ENCODE measurements at places on chromosomes 7 and 10. TPM values are rescaled to one million over a fixed set of nuclear protein-coding genes. Genes with fewer than 3 reads are reported as not detected.

DNA sequence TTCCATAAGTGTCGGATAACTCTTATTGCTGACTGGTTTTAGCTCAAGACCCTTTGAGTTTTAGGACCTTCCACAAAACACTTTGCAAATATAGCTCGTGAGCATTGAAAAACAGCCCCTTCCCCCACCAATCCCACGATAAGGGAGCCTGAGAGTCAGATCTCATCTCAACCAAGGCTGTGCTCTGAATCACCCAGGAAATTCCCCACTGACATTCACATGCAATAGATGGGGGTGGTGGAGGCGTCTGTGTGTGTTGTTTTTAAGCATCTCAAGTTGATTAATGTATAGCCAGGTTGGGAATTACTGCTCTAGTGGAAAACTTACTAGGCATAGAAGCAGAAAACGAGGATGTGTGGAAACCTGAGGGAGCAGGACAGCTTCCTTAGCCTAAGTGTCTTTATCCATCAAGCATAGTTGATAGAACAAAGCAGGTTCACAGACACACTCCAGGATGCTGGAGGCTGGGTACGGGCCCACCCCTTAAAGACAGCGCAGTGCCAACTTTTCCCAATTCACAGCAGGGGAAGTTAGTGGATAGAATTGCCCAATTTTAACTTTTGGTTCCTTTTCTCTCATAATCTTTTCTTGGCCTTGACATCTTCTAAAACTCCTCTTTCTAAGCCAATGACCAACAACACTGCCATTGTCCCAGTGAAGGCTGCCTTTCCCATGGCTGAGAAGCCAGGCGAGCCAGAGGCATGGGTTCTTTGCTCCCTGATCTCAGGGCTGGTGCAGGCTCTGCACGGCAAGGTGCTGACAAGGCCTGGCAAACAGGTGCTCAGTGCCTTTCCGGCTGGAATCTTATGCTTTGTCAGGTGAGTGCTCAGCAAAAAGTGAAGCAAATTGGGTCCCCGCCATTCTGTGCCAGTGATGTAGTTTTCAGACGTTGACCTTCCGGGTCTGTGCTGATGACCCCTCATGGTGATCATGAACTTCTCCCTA is 98.5 kb upstream of the INSIG1 start:
- ATAC-seq: no peak

GRCh38 chr10:32205670-32206069 is 141.3 kb downstream of the EPC1 start:
- ATAC-seq: no peak

GRCh38 chr7:110442381-110442837 is 648.5 kb upstream of the LRRN3 start:
- no peak for ATAC-seq

DNA sequence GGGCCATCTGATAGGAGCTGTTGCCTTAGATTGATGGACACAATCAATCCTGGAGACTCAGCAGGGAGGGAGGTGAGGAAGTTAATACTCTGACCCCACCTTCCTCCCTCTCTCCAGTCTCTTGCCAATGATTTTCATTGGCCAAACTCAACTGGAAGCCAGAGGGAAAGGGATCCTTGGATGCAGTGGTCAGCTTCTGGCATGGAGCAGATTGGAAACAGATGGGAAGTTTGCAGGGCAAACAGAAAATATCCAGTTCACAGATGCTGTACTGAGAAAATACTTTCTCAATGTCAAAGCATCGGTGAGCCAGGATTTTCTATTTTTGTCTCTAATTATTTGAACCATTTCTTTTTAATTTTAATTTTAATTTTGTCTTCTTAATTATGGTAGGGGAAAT is 170.8 kb downstream of the BBS9 start:
- ATAC-seq: no peak

PGAM2 gene
- total RNA-seq: not detected

DNA sequence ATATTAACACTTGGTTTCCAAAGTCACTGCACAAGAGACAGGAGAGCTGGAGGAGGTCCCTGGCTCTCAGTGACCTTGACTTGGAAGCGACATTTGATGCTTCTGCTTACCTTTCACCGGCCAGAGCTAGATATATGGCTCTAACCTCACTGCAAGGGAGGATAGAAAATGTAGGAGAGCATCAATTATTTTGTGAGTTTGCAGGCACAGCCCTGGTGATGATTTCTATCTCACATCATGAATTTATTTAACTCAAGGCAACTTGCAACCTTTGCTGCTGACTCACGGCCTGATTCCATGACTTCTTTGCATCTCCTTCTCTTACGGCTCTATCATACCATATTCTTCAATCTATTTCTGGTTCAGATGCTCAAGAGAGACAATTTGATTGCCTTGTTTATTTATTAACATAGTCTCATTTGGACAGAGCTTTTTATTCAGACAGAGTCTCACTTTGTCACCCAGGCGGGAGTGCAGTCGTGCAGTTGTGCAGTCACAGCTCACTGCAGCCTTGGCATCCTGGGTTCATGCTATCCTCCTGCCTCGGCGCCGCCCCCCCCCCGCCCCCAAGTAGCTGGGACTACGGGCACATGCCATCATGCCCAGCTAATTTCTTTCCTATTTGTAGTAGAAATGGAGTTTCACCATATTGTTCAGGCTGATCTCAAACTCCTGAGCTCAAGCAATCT is 196.0 kb downstream of the REEP3 start:
- no peak for ATAC-seq

PKD1L1 gene
- 1.3 TPM for total RNA-seq

DNA sequence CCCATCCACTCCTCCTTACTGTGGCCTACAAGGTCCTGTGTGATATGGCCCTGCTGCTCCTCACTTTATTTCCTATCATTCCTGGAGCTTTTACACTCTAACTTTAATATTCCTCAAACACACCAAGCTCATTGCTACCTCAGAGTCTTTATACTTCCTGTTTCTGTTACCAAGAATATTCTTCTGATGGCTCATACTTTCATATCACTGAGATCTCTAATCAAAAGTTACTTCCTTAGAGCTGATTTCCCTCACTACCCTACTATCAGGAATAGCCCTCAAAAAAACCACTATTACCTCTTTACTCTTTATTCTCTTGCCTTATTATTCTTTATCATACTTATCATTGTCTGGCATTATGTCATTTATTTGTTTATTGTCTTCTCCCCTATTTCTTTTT is 5.8 kb upstream of the PPP3CB start:
- ATAC-seq: no peak

CLEC5A gene
- total RNA-seq: not detected

HERC4 gene
- total RNA-seq: 55.6 TPM

GRCh38 chr7:47622946-47623640 is 41.2 kb upstream of the TNS3 start:
- peak; percentile 80 for ATAC-seq

DNA sequence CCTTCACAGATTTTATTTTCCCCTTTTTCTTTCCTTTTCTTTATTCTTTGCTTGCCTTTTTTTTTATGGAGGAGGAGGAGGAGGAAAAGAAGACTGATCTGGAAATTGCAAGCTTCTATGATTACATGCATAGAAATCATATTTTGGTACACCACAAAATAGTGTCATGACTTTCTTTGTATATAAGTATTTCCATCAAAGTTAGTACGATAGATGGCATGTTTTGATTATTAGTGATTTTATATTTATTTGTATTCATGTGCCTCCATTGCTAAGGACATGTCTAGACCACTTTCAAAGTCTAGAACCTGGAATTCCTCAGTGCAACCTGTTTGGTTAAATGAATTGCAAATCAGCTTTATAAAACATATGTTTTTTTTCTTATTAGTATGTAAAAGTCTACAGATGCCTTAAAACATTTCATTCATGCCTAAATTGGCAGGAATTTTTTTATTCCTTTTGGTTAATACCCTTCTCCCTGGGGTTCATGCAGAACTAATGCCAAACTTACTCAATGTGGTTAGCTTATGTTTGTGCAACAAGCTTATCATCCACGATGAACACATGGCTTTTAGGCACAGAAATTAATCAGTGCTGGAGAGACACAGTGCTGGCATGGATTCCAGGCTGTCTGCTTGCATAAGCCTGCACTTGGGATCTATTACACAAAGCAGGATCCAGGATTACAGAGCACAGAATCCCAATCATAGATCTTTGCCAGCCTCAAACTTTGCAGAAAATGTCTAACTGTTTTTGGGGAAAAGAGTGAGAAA is 213.1 kb downstream of the CHRM2 start:
- peak; percentile 89 for ATAC-seq

GRCh38 chr10:122127943-122128342 is 139.0 kb downstream of the TACC2 start:
- ATAC-seq: peak; percentile 40

CYP2W1 gene
- total RNA-seq: not detected

- no peak for ATAC-seq
These were observed 4.8 kb upstream of the ADAP1 start for GRCh38 chr7:959271-959670.

- no peak for ATAC-seq
These were observed 8.9 kb downstream of the TES start for GRCh38 chr7:116219288-116219687.

HTR7 gene
- 0.19 TPM for total RNA-seq

MYL10 gene
- total RNA-seq: not detected

ADRA2A gene
- total RNA-seq: 1.4 TPM

FKBP14 gene
- 7.3 TPM for total RNA-seq

DNA sequence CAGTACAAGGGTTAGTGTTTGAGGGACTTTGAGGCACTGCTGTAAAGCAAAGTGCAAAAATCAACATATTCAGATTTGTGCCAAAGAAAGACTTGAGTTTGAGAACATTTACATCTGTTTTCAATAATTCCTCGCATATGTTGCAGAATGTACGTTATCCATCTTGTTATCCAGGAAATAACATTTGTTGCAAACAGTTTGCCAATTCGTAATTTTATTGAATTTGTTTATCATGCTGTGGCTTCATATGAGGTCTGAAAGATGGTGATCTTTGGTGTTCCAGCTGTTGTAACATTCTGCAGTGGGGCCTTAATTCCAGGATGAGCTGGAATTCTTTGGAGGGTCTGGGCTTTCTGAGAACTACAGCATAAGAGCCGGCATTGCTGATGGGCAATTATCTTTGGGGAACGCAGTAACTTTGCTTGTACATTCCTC is 396.2 kb downstream of the LRMDA start:
- no peak for ATAC-seq

GRCh38 chr7:68244389-68244788 is 1247.8 kb downstream of the TYW1 start:
- ATAC-seq: no peak

DNA sequence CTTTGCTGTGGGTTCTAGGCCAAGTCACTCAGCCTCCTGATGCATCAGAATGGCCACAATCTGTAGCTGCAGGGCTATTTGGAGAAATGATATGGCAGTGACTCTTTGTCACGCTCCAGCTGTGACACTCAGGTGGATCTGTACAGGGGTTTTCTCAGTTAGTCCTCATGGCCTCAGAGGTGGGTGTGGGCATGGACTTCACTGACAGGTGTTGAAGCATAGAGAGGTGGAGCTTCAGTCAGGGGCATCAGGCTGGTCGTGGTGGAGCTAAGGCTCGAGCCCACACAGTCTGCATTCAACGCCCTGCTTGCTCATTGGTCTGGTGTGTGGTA is 21.2 kb downstream of the PALD1 start:
- no peak for ATAC-seq

DNA sequence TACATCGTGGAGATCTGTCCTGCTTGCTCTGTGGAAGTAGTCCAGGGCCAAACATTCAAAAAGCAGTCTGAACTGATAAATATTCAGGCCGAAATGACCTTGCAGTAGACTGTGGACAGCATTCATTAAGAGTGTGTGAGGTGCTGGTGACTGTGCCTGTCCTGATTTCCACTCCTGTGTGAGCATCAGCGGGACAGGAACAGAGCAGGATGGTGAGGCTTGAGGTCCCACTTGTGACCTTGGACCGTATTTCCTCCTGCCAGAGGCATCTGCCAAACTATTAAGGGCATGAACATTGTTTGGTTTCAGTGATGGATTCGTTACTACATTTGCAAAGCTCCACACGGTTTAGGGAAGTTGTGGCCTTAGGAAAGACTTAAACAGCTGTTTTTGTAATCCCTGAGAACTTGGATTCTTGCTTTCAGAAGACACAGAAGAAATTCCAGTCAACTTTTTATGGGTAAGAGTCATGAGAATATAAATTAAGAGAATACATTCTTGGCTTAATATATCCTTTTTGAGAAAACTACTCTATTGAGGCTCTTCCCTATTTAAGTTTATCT is 32.8 kb downstream of the CCNY start:
- peak; percentile 35 for ATAC-seq

TRIM50 gene
- total RNA-seq: not detected

GTF2IRD1 gene
- 21.5 TPM for total RNA-seq

- ATAC-seq: peak; percentile 81
These were observed 37.9 kb upstream of the RASGEF1A start for GRCh38 chr10:43304687-43305333.

DNA sequence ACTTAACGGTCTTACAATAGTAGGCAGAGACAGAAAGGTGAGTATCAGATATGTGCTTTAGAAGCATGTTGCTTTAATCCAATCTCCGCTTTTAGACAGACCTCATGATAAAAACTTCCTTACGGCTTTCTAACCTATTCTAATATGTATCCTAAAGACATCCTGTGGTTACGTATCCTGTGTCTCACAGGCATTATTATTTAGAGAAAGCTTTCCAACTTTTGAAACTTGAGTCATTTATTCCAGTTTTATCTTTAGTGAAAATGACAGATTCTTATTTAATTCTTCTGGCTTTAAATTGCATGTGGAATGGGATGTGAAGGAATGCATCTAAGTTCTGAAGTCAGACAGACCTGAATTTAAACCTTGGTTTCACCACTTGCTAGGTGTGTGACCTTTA is 118.9 kb downstream of the OTUD1 start:
- ATAC-seq: no peak

- ATAC-seq: no peak
These were observed 55.6 kb downstream of the PCDH15 start for GRCh38 chr10:54745436-54745835.

FGFR2 gene
- 79.3 TPM for total RNA-seq

DNA sequence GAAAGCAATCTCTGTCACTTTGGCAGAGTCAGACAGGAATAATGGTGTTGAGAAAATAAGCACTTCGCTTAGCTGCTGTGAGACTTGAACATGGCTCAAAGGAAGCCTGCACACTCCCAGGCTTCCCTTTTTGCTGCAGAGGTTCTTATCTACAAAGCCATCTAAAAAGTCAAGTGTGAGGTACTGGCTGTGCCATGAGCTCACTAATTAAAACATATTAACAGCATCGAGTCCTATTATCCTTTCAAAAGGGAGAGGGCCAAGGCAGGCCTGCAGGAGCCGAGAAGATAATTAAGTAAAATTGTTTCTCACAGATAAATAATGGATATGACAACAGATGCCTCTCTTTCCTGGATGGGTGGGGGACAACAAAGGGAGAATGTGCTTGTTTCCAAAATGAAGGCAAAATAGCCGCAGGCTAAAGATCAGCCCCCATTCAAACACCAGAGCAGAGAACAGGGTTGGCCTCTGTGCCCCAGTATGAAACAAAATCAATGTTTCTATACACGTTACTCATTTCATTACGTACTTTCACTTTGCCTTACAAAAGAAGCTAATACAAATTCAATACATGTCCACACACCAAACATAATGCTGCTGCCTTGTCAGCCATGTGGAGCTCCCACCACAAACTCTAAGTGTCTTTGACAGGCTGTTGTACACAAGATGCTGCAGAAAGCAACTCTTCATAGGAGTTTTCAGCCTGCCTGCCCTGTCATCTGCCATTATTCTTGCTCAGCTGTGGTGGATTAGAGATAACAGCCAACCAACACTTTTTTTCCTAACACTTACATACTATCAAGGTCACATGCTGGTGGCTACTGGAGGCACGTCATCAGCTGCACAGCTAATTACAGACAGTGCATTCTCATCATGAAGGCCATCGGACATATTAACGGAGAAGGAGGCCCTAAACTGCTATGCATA is 55.3 kb downstream of the ELAPOR2 start:
- no peak for ATAC-seq

ZNF800 gene
- 33.8 TPM for total RNA-seq

Data from gastroesophageal sphincter (tissue), 4 donors.